NCI-H460 (cell line): ENCODE measurements at places on chromosomes 5 and 9.

DNA sequence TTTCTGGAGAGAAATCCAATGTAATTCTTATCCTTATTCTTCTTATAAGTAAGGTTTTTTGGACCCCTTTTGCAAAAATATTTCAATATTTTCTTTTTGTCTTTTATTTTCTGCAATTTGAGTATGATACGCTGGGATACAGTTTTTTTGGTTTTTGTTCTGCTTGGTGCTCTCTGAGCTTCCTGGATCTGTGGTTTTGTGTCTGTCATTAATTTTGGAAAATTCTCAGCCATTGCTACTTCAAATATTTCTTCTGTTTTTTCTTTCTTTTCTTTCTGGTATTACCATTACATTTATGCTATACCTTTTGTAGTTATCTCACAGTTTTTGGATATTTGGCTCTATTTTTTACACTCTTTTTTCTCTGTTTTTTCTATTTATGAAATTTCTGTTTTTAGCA is 50.1 kb downstream of the ZNF618 start:
- DNase-seq: no peak

- no peak for DNase-seq
Measured at GRCh38 chr9:13436591-13436990, 157.1 kb upstream of the MPDZ start.

- peak; percentile 74 for DNase-seq
Measured at GRCh38 chr5:135488727-135489465, 36.7 kb upstream of the TIFAB start.

DNA sequence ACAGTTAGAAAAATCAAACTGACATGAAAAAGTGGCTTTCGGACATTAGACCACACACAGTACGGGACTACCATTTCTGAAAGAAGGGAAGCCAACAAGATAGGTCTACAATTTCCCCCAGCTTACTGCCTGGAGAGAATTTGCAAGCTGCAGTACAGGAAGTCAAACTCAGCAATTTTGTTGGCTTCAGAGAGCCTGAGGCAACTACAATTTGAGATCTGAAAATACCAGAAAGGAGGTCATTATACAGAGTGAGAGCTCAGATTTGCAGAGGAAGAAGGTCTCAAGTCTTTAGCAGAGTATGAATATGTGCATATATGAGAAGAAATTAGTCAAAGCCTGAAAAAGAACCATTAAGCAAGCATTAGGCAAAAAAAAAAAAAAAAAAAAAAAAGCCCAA is 83.0 kb downstream of the OXCT1 start:
- no peak for DNase-seq

DNA sequence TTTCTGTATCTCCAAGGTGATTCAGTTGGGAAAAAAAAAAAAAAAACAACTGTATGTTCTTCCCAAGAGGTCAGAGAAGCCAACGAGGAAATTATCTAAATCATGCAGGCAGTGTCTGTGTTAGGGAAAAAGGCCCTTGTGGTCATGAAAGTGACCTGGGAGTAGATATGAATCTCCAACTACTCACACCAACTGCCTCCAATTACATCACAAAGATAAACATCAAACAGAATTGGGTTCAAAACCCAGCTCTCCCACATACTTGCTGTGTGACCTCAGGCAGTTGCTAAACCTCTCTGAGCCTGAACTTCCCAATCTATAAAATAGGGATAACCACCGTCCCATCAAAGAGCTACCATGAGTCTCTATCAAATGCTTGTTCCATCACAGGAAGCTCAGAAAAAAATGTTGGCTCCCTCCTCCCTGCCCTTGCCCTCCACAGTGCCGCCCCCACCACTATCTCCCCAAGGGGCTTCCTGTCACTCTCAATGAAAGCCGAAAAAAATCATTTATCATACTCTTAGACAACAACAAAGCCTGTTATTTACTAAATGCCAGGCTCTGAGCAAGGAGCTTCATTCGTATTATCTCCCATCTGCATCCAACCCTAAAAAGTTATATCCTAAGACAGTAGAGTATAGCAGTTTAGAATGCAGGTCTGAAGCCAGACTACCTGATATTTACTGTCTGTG is 42.9 kb downstream of the CDK5RAP2 start:
- DNase-seq: no peak

- no peak for DNase-seq
Measured at GRCh38 chr9:110143485-110143884, 64.5 kb downstream of the C9orf152 start.

DNA sequence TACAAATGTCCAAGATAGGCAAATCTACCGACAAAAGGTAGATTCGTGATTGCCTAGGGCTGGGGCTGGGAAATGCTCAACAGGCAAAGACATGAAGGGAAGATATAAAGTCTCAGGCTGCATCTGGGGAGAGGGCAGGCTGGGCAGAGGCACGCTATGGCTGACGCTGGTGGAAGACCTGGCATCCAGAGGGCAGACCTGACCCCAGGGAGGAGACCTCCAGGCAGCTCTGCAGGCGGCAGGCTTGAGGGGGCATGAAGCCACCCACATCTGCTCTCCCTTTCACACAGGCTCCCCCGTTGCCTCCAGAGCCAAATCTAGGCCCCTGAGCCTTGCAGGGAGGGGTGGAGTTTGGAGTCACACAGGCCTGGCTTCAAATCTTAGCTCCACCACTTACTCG is 145.5 kb downstream of the PAX5 start:
- DNase-seq: no peak

- DNase-seq: no peak
Measured at GRCh38 chr9:81656004-81656403, 33.3 kb downstream of the TLE1 start.

GRCh38 chr5:52725808-52726207 is 61.9 kb upstream of the ITGA1 start:
- no peak for DNase-seq

DNA sequence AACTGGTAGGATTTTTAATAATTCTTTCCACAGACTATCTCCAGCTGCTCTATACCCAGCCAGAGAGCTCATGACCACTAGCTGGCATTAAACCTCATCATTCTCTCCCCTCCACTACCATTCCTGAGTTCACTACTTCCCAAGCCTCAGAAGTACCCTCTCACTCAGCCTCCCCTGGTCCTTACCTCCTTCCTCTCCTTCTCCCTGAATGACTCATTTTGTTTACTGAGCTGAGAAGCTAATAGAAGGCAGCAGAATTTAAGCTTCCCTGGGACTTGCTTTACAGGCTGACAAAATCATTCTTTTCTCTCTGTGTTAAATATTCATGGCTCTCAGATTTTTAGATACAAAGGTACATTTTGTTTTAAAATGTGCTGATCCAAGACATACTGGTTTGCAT is 305.4 kb downstream of the TLR4 start:
- DNase-seq: no peak

- no peak for DNase-seq
Measured at GRCh38 chr9:89839449-89839848, 234.6 kb downstream of the GADD45G start.

DNA sequence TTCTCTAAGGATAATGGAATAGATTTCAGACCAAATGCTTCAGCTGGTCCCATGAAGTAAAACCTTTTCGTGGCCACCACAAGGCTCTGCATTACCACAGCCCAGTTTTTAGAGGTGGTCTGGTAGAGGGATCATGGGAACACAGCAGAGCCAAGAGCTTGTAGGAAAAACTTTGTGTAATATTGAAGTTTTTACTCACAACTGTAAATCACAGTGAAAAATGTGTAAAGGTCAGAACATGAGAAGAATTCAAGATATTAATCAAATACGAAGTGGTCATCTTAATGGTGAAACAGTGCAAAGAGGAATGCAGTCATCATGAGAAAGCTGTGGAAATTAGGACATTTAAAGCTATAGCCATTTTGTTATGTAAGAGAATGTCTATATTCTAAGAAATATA is 197.5 kb downstream of the NPR3 start:
- DNase-seq: no peak

- DNase-seq: no peak
Measured at GRCh38 chr9:131276891-131277286, 579 bp upstream of the FAM78A start.
